A549 treated with DMSO at 1 μM for 4 hours (cell line): ENCODE measurements at places on chromosomes 2 and 18. TPM values are rescaled to one million over a fixed set of nuclear protein-coding genes. Genes with fewer than 3 reads are reported as not detected.

Gene FBXO41
- 4.4 to 6.1 TPM (median 5.3 TPM) in 5 replicates for total RNA-seq

Gene GPC1
- 175 to 222 TPM (median 194 TPM) in 5 replicates for total RNA-seq

Gene GCG
- not detected in 5 replicates for total RNA-seq

Gene C2orf72
- 4.6 to 8.6 TPM (median 6.5 TPM) in 5 replicates for total RNA-seq

Gene TCF4
- 2.1 to 3.0 TPM (median 2.8 TPM) in 5 replicates for total RNA-seq

Gene AOX1
- 2.9 to 4.8 TPM (median 3.3 TPM) in 5 replicates for total RNA-seq

Gene ARHGAP28
- 0.03 to 0.37 TPM (median 0.09 TPM) in 5 replicates for total RNA-seq

Gene DNAJC5G
- not detected in 5 replicates for total RNA-seq

Gene NYAP2
- 0.02 to 0.03 TPM (median 0.02 TPM) in 3 of 5 replicates, not detected in the others for total RNA-seq

Gene PLA2R1
- 1.8 to 3.8 TPM (median 2.5 TPM) in 5 replicates for total RNA-seq

Gene IL37
- total RNA-seq, result not detected in 5 replicates

Gene ACYP2
- 6.8 to 9.1 TPM (median 7.8 TPM) in 5 replicates for total RNA-seq

Gene STPG4
- total RNA-seq, result not detected in 5 replicates

Gene ZNF638
- 62.8 to 76.6 TPM (median 72.2 TPM) in 5 replicates for total RNA-seq

Gene KCNG2
- not detected in 5 replicates for total RNA-seq

Gene DLGAP1
- 0.09 to 0.10 TPM in 2 of 5 replicates, not detected in the others for total RNA-seq

Gene CROCC2
- total RNA-seq, result not detected in 5 replicates

Gene EML6
- total RNA-seq, result 1.3 to 1.8 TPM (median 1.5 TPM) in 5 replicates

Gene STRADB
- 19.9 to 24.3 TPM (median 23.2 TPM) in 5 replicates for total RNA-seq

Gene C1QL2
- 0.14 to 0.21 TPM (median 0.14 TPM) in 4 of 5 replicates, not detected in the other for total RNA-seq

Gene LAMA1
- 0.06 to 0.31 TPM (median 0.11 TPM) in 5 replicates for total RNA-seq

Gene VSNL1
- not detected in 5 replicates for total RNA-seq

Gene KDM3A
- 24.2 to 31.2 TPM (median 29.7 TPM) in 5 replicates for total RNA-seq

Gene RAB17
- 0.05 to 0.10 TPM (median 0.10 TPM) in 3 of 5 replicates, not detected in the others for total RNA-seq

Gene NT5DC4
- not detected in 5 replicates for total RNA-seq

Gene SERPINB10
- 0.22 TPM in 1 of 5 replicates, not detected in the others for total RNA-seq

Gene CBLN2
- 0.06 to 0.21 TPM (median 0.14 TPM) in 4 of 5 replicates, not detected in the other for total RNA-seq

Gene INPP4A
- total RNA-seq, result 6.5 to 10.6 TPM (median 10.0 TPM) in 5 replicates

Gene NEU2
- not detected in 5 replicates for total RNA-seq

Gene CLEC4F
- not detected in 5 replicates for total RNA-seq
